ENCODE measurements at places on chromosomes 13 and 19.

DNA sequence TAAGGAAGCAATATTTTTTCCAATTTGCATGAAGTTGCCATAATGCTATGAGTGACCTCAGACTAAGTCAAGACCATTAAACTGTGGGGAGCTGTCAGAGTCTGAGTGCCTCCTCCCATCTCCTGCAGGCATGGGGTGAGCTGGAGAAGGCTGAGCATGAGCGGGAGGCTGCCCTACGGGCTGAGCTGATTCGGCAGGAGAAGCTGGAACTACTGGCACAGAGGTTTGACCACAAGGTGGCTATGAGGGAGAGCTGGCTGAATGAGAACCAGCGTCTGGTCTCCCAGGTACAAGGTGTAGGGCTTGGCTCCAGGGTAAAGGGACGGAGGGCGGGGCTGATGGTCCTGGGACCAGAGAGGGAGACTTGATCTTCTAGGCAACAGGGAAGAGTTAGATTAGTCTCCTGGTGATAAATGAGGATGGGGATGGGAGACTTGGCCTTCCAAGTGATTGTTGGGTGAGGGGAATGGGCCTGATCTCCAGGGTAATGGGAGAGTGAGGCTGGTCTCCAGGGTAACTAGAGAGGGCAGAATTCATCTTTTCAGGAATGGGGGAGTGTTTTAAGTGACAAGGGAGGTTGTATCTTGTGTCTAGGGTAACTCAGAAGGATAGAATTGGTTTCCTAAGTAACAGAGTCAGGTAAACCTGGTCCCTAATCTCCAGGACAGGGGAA, 36.0 kb downstream of the SPTBN4 start:
- DNase-seq, result no peak

- DNase-seq, result no peak
These were observed 254.9 kb downstream of the DLEU7 start for GRCh38 chr13:50588491-50589130.

GRCh38 chr19:19774354-19775033, 41.6 kb upstream of the ZNF14 start:
- DNase-seq, result no peak

DNA sequence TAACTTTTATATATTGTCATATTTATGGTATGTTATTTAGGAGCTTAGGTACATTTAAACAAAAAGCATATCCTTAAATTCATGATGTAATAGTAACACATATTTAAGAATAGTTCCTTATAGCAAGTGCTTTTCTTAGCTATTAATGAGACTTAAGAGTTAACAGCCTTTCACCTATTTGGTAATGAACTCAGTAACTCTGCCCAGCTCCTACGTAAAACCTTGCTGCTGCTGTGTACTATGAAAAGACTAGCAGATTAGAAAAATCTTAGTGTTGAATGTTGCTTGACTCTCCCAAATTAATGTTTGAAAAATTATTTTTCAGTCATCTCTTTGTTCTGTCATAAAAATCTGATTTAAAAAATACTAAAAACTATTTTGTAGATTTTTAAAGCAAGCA, 6.9 kb downstream of the GPR180 start:
- no peak for DNase-seq

DNA sequence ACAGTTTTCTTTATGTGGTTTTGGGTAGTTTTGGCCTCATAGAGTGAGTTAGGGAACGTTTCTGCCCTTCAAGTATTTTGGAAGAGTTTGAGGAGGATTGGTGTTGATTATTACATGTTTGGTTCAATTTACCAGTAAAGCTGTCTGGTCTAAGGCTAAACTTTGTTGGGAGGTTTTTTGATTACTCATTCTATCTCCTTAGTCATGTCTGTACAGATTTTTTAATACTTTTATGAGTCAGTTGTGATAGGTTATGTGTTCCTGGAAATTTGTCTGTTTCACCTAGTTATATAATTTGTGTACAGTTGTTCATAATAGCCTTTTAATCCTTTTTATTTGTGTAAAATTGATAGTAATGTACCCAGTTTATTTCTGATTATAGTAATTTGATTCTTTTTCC, 20.4 kb downstream of the RNF17 start:
- no peak for DNase-seq
